Pancreas (tissue), 10 donors: ENCODE measurements at places on chromosomes 16 and 17. TPM values are rescaled to one million over a fixed set of nuclear protein-coding genes. Genes with fewer than 3 reads are reported as not detected.

GRCh38 chr16:31527734-31528274, at the start of gene AHSP:
TSS of gene AHSP (plus strand) at chr16:31527900. CDS start at chr16:31528140, 240 bp downstream.
- no peaks in the 10 kb centered on the region for H3K4me1 ChIP-seq
- H3K27ac ChIP-seq, result no peak within 1 kb of the TSS
- H3K4me3 ChIP-seq, result no peak within 1 kb of the TSS
- no peak for DNase-seq

GRCh38 chr16:58009856-58010416, 8.7 kb downstream of the USB1 start:
- H3K27ac ChIP-seq, result no peak overlapping the region
- no peak for DNase-seq
- no peaks in the 10 kb centered on the region for H3K36me3 ChIP-seq
- H3K4me3 ChIP-seq, result no peak overlapping the region

DNA sequence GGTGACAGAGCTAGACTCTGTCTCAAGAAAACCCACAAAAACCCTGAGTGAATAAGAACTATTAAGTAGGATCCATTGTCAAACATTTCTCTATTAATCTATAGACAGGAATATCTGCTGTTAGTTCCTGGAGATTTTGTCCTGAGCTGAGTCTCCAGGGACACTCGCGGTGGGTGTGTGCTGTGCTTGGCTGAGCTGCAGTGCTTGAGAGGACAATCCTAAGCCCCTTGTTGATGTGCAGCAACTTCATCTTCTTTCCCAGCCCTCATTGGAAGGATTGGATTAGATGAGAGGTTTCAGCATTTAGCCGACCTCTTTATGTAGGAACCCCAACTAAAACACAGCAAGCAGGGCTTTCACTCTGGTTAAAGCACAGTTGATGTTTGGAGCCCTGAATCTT, 33.3 kb downstream of the NDEL1 start:
- H3K4me3 ChIP-seq, result no peak overlapping the region
- H3K36me3 ChIP-seq, result peaks cover 36% of the 10 kb centered on the region
- H3K27me3 ChIP-seq, result no peaks in the 10 kb centered on the region
- H3K27ac ChIP-seq, result no peak overlapping the region
- no peaks in the 10 kb centered on the region for H3K4me1 ChIP-seq

The EXOC3L1 gene
- 0.75 TPM for total RNA-seq

GRCh38 chr16:72947379-72948237, 100.3 kb downstream of the ZFHX3 start:
- peak overlapping the region; percentile 56 for H3K27ac ChIP-seq
- DNase-seq, result peak; percentile 59
- peaks cover 30% of the 10 kb centered on the region for H3K4me1 ChIP-seq
- no peak overlapping the region for H3K4me3 ChIP-seq
- peaks cover 8% of the 10 kb centered on the region for H3K36me3 ChIP-seq

DNA sequence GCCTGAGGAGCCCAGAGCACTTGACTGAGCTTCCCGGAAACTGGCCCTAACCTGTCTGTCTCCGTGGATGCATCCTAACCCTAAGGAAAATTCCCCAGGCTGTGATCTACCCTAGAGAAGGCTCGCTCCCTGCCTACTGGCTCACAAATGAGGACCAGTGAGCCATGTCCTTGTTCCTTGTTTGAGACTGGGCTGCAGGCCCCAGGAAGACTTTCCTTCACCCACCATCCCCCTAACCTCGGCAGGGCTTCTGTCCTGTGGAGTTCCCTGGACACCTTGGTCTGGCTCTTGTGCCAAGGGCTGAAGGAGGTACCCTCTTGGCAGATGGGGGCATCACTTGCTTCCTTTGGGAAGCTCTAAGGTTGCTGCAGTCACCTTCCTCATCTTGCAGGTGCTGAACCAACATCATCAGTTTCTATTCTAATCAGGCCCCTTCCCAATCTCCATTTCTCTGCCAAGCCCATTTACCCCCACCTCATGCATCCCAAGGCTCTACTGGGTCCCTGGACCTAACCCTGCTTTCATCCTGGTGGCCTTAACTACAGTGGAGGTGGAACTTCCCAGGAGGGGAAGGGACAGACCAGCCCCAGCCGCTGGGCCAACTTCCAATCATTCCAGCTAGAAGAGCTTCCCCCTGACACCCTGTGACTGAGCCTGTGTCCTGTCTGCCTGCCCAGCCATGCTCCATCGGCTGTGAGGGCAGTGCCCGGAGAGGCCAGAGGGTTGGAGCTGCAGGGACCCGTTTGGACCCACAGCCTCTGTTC, 12.4 kb downstream of the RNF40 start:
- DNase-seq, result no peak
- H3K27ac ChIP-seq, result peak overlapping the region; percentile 67
- peaks cover 2% of the 10 kb centered on the region for H3K36me3 ChIP-seq
- peaks cover 5% of the 10 kb centered on the region for H3K4me1 ChIP-seq
- H3K27me3 ChIP-seq, result no peaks in the 10 kb centered on the region
- peak overlapping the region; percentile 59 for H3K4me3 ChIP-seq

- H3K36me3 ChIP-seq, result no peaks in the 10 kb centered on the region
- H3K4me1 ChIP-seq, result no peaks in the 10 kb centered on the region
- no peak overlapping the region for H3K4me3 ChIP-seq
These were observed 892 bp downstream of the RBFOX3 start for GRCh38 chr17:79609673-79610645.

GRCh38 chr17:39144416-39144840, 7.0 kb downstream of the PLXDC1 start:
- no peaks in the 10 kb centered on the region for H3K4me1 ChIP-seq
- no peaks in the 10 kb centered on the region for H3K27me3 ChIP-seq
- no peak overlapping the region for H3K4me3 ChIP-seq

- no peaks in the 10 kb centered on the region for H3K27me3 ChIP-seq
- no peaks in the 10 kb centered on the region for H3K36me3 ChIP-seq
- no peak overlapping the region for H3K4me3 ChIP-seq
- H3K4me1 ChIP-seq, result no peaks in the 10 kb centered on the region
- DNase-seq, result no peak
- H3K27ac ChIP-seq, result no peak overlapping the region
These were observed 15.4 kb upstream of the NLRC3 start for GRCh38 chr16:3592559-3592958.

The PIRT gene
- 0.04 TPM for total RNA-seq

The TBC1D3 gene
- total RNA-seq, result not detected

GRCh38 chr17:6521586-6521985, 34.8 kb downstream of the PITPNM3 start:
- H3K27ac ChIP-seq, result no peak overlapping the region
- DNase-seq, result no peak
- H3K4me3 ChIP-seq, result no peak overlapping the region
- no peaks in the 10 kb centered on the region for H3K4me1 ChIP-seq
- no peaks in the 10 kb centered on the region for H3K36me3 ChIP-seq
- H3K27me3 ChIP-seq, result no peaks in the 10 kb centered on the region

DNA sequence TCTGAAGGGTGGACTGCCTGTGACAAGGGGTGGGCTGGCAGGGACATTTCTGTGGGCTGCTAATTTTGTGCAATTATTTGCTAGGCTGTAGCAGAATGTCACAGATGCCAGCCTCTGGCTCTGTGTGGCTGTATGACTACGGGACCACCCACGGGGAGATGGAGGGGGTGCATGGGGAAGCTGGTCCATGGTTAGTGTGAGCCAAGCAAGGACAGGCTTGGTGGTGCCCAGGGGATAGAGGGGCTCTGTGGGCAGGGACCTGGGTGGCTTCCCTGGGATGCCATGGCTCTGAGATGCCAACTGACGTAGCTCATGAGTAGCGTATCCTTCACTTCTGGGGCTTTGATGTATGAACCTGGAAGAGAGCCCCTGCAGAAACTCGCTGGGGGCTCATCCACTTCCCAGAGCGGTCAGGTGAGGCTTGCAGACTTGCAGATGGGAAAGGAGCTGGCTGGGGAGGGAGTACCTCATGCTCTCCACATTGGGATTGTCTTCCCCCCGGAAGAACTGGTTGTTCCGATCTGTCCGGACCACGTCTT, 87.2 kb downstream of the TBC1D16 start:
- H3K36me3 ChIP-seq, result no peaks in the 10 kb centered on the region
- no peak overlapping the region for H3K27ac ChIP-seq
- peaks cover 35% of the 10 kb centered on the region for H3K4me1 ChIP-seq
- H3K4me3 ChIP-seq, result no peak overlapping the region
- H3K27me3 ChIP-seq, result no peaks in the 10 kb centered on the region

The C1QL1 gene
- 0.92 TPM for total RNA-seq
